ENCODE measurements at places on chromosomes 4 and X. TPM values are rescaled to one million over a fixed set of nuclear protein-coding genes. Genes with fewer than 3 reads are reported as not detected.

GRCh38 chr4:174207367-174207766, 76.1 kb downstream of the FBXO8 start:
- ATAC-seq, result no peak

DNA sequence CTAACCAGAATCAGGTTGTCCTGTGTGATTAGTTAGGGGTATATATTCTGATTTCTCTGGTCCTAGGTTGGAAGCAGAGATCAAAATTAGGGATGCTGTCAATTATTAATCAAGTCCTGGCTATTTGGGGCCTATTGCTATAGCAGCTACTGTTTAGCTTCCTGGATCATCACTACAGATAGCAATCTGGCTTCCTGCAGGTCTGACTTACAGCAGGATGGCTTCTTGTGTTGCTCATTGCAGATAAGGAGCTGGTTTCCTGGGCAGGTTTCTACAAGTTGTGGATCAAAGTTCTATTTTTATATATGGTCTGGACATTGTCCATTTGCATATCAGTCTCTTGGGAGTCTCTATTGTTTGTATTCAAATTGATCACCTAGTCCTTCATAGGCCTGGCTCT, 57.7 kb upstream of the C4orf54 start:
- ATAC-seq, result no peak

DNA sequence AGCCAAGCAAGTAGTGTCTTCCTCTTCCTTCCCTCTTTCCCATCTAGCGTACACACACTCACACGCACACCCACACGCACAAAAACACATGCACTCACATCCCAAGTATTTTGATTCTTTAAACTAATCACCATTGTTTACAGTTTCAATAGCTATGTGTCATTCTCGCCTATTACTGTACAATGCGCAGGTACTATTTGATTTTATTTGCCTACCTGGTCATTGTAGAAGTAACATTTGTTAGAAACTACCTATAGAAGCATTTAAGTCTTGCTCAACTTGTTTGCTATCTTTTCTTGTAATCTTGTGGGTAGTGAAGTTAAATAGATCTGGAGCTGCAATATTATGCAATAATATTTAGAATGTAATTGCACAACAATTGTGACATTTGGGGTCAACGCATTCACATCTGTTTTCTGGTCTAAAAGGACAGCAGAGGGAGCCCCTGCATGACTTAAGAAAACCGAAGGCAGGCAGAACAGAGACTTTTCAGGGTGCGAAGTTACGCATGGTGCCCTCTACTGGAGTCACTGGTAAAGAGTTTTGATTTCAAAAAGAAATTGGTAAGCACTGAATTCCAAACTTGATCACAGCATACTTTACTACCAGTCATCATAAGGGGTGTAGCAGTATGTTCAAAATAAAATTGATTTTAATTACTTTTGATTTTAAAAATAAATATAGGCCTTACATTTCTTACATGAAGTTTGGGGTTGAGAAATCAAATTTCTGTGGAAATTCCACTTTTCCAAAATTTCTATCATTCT, 503.3 kb upstream of the FAM241A start:
- ATAC-seq, result peak; percentile 93

GRCh38 chr4:30617836-30618235, 102.3 kb upstream of the PCDH7 start:
- no peak for ATAC-seq

- peak; percentile 84 for ATAC-seq
Measured at GRCh38 chr4:88759039-88759894, 61.6 kb upstream of the NAP1L5 start.

DNA sequence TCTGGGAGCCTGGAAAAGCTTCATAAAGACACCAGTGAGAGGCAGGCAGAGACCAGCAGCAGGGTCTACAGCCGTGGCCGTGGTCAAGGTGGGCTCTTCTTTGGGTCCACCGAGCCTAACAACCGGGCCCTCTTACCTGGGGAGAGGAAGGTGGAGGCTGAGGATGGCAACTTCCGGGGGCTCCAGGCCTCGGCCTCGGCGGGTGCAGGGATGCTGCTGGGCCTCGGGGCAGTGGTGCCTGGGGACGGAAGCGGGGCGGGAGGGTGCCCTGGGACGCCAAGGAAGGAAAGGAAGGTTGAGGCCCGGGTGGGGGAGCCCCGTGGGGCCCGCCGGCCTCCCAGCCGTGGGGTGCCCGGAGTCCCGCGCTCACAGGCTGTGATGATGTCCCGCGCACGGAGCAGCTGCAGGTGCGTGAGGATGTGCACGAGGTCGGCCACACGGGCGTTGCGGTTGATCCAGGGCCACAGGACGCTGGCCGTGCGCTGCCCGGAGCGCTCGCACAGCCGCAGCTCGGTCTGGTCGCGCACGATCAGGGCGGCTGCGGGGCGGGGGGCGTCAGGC, 561 bp downstream of the IRAK1 start:
- peak; percentile 9 for ATAC-seq

DNA sequence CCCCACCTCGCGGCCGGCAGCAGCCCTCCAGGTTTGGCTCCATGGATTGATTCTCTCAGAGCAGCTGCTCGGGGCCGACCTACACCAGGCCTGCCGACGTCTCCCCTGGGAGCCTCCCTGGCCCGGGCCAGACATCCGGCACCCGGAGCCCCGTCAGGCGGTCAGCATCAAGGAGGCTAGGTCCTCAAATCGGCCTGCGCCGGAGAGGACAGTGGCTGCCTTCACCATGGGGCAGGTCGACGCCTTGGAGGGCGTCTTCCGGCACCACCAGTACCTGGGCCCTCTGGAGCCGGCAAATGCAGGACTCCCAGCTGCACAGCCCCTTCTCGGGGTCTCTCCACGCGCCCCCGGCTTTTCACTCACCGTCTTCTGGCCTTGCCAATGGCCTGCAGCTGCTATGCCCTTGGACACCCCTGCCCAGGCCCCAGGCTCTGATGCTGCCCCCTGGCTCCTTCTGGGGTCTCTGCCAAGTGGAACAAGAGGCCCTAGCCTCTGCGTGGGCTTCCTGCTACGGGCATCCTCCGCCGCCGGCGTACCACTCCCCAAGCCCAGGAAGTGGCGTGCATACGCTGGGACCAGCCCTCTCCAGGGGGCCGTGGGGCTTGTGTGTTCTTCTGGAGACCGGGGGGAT, 341.8 kb downstream of the MAGEB5 start:
- ATAC-seq, result no peak

GRCh38 chrX:108557580-108557979, 117.9 kb downstream of the COL4A5 start:
- no peak for ATAC-seq

Gene HAND2
- 4.2 TPM for total RNA-seq

Gene ADGRG2
- 1.7 TPM for total RNA-seq

Gene PNCK
- total RNA-seq, result 12.5 TPM

Gene WNK3
- total RNA-seq, result 0.34 TPM

Gene PLP1
- 4.0 TPM for total RNA-seq
